ENCODE measurements at places on chromosomes 6 and 20. TPM values are rescaled to one million over a fixed set of nuclear protein-coding genes. Genes with fewer than 3 reads are reported as not detected.

DNA sequence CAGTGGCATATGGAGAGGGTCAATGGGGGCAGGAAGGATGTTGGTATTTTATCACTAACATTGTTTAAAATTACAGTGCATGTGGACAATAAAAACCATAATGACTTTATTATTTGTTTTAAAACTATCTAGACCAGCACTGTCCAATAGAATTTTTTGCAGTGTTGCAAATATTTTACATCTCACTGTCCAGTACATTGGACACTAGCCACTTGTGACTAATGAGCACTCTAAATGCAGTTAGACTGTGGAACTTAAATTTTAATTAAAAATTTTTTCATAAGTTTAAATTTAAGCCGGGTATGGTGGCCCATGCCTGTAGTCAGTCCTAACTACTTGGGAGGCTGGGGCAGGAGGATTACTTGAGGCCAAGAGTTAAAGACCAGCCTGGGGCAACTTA is 101.7 kb downstream of the DTD1 start:
- no peak overlapping the region for H3K27ac ChIP-seq
- no peak for DNase-seq
- H3K36me3 ChIP-seq = no peaks in the 10 kb centered on the region
- no peaks in the 10 kb centered on the region for H3K27me3 ChIP-seq
- H3K4me1 ChIP-seq = no peaks in the 10 kb centered on the region

HLA-DOA gene
- 1.4 TPM for polyA plus RNA-seq

SNAP25 gene
- polyA plus RNA-seq = 412 TPM

GRCh38 chr6:139392794-139393193 is 18.3 kb upstream of the CITED2 start:
- H3K27ac ChIP-seq = no peak overlapping the region
- no peaks in the 10 kb centered on the region for H3K36me3 ChIP-seq
- no peaks in the 10 kb centered on the region for H3K27me3 ChIP-seq
- no peak overlapping the region for H3K4me3 ChIP-seq

DPPA5 gene
- not detected for polyA plus RNA-seq

DNA sequence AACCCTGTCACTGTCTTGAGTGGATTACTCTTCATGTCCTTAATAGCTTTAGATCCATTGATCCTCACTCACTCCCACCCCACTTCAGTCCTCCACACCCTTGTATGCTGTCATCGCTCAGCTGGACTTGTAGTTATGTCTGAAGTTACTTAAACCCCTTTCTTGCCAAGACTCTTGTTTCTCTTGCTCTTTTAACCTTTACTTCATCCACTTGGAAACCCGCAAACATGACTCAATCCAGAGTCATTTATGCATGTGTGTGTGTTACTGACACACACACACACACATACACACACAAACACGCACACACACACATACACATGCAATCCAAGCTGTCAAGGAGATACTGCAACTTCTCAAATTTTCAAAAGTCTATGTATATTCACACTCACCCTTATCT is 341.8 kb downstream of the SYNE1 start:
- no peak overlapping the region for H3K27ac ChIP-seq
- H3K27me3 ChIP-seq = no peaks in the 10 kb centered on the region
- no peaks in the 10 kb centered on the region for H3K4me1 ChIP-seq
- H3K4me3 ChIP-seq = no peak overlapping the region

DNA sequence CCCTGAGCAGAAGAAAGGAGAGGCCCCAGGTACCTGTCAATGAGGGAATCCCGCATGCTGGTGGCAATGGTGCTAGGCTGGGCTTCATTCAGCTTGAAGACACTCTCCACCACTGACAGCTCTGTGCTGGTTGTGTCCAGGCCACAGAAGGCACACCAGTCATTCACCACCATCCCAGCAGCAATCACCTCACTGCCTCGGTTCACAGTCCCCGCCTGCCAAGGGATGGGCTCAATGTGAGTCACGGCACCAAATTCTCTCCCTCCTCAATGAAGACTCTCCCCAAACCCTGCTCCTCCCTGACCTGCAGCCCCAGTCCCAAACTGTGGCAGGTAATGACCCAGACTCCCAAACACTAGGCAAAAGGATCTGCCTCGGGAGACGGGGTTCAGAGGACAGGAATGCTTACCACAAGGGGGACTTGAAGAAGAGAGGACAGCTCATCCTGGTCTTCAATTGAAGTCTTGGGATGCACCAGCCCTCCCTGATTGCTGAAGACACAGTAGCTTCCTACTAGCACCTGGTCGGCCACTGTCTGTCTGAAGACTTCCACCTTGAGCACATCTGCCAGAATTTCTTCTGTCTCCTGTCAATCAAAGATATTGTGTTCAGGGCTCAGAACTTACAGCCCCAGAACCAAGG is 1.7 kb upstream of the MMP24OS start:
- H3K27me3 ChIP-seq = no peaks in the 10 kb centered on the region
- peaks cover 42% of the 10 kb centered on the region for H3K4me1 ChIP-seq
- no peak overlapping the region for H3K4me3 ChIP-seq
- DNase-seq = no peak
- no peak overlapping the region for H3K27ac ChIP-seq

SLC22A7 gene
- polyA plus RNA-seq = 2.2 TPM

DNA sequence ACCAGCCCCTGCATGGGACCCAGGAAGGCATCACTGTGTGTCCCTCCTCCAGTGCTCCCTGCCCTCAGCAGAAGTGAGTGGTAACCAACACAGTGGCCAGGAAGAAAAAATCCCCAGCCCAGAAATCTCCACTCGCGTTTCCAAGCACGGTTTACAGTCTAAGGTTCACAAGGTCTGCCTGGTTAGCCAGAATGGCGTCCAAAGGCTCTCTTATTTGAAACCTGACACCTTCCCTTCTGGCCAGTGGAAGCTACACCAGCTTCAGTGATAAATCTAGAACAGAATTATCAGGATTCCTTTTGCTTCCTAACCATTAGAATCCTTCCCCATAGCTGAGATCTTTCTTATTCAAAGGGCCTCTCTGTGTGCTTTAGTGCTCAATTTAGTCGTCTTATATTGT is 9.2 kb downstream of the LY86 start:
- H3K27ac ChIP-seq = peak overlapping the region; percentile 61
- H3K4me3 ChIP-seq = no peak overlapping the region
- H3K27me3 ChIP-seq = no peaks in the 10 kb centered on the region
- H3K36me3 ChIP-seq = no peaks in the 10 kb centered on the region
- DNase-seq = no peak
- peaks cover 10% of the 10 kb centered on the region for H3K4me1 ChIP-seq

TPX2 gene
- polyA plus RNA-seq = 25.4 TPM
